Fibroblast of villous mesenchyme (primary cell): ENCODE measurements at places on chromosomes 4 and X. TPM values are rescaled to one million over a fixed set of nuclear protein-coding genes. Genes with fewer than 3 reads are reported as not detected.
A peak's percentile ranks its signal among the peaks of the same experiment; 100 is the strongest.

- DNase-seq: no peak
Measured at GRCh38 chrX:153864561-153865320, 21.2 kb downstream of the L1CAM start.

- peak; percentile 18 for DNase-seq
Measured at GRCh38 chr4:103074744-103075434, 1.7 kb downstream of the SLC9B2 start.

GRCh38 chrX:68997511-68997910 lies 167.7 kb downstream of the PJA1 start:
- DNase-seq: no peak

DNA sequence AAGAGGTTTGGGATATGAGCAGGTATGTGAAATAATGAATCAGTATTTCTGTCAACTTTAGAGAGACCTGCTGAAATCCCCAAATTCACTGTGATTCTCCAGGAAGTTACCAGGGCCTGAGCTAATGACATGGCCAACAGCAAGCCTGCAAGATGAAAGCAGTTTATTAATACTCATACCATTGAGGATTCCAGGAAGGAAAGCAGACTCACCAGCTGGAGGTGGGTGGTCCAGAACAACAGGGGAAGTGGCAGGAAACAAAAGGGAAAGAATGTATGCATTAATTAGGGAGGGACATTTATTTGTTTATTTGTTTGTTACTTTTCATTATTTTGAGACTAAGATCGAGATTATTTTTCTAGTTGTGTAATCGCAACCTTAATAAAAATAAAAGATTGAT lies 196.6 kb upstream of the AGA start:
- DNase-seq: no peak

Gene PPARGC1A
- total RNA-seq: 0.32 and 0.86 TPM in 2 replicates

Gene TRAM1L1
- 2.6 and 3.0 TPM in 2 replicates for total RNA-seq
